ENCODE measurements at places on chromosomes 2 and 18.

DNA sequence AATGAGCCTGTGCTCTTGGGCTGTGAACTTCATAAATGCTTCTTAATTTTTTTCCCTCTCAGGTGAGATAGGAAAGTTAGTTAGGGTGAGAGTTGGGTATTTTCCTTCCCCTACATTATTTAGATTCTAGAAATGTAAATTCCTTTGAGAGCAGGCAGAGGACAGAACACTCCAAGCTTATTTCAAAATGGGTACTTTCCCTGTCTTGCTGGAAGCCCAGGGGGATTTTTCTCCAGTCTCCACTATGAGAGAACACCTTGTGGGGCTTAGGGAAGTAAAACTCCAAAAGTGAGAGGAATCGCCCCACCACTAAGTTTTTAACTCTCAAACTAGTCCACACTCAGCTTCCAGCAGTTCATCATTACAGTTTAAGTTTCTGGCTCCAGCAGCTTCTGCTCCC, 253.2 kb upstream of the CTAGE1 start:
- DNase-seq, result peak; percentile 17

- no peak for DNase-seq
Observed at GRCh38 chr2:18645315-18645714, 55.9 kb upstream of the NT5C1B start.

DNA sequence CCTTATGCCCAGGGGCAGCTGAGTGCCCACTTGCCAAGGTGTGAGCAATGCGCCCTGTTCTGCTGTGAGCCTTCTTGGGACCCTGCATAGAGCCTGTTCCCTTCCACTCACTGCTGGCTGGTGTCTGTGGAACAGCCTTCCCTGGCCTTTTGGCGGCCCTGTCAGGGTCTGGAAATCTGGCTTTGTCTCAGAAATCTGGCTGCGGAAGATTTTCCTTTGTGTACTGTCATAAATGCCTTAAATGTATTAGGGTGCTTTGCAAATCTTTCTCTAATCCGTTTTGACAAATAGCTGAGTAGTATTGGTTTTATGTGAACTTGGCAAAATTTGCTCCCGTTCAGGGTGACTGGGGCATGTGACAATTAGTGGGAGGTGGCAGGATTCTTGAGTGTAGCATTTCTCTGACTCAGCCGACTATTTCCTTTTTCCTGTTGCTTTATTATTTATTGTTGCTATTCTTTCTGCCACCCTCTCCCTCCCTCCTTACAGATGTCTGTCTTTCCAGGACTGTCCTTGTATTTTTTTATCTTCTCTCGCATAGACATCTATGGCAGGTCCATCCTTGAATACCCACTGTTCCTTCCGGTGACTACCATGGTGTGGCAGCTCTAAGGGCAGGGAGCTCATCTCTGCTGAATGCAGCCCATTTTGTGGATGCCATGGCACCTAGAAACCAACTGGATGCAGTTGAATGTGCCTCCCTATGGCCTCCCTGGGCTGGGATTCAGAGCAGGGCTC, 41.8 kb downstream of the LDLRAD4 start:
- no peak for DNase-seq

- DNase-seq, result no peak
Observed at GRCh38 chr18:13262839-13263691, 44.5 kb downstream of the LDLRAD4 start.

DNA sequence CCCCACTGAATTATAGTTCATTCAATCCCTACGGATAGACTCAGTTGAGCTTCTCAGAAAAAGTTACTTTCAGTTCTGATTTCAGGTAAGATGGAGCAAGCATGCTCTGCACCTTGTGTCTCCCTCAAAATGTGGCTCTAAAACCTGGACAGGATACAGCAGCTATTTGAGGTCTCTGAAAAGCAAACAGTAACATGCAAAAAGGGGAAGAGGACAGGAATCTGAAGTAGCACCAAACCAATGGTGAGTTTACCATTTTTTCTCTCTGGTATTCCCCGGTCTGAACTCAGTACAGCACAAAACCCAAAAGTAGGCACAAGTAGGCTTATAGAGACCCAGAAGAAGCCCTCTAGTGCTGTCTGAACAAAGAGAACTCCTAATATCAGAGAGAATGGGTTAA, 34.1 kb downstream of the LANCL1 start:
- DNase-seq, result no peak

GRCh38 chr2:46117379-46117778, 179.8 kb upstream of the EPAS1 start:
- no peak for DNase-seq

DNA sequence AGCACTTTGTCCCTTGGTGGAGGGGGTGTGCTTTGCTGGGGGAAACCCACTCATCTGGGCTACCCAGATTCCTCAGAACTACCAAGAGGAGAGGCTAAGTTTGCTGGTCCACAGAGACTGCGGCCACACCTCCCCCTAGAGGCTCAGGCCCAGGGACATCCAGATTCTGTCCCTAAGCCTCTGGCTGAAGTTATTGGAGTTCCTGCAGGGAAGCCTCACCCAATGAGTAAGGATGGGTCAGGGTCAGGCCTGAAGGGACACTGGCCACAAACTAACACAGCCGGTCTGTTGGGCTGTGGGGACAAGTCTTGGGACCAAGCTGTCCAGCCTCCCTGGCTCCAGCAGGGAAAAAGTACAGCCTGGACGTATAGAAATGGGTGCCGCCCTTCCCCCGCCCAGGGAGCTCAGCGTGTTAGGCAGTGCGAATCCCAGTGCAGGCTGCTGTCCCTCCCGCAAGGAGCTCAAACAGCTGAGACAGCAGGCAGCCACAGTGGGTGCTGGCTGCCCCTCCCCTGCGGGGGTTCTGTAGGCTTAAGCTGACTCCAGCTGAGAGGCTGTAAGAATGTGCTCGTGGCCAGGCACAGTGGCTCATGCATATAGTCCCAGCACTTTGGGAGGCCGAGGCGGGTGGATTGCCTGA, 86.9 kb upstream of the ARL5A start:
- no peak for DNase-seq

GRCh38 chr18:33853187-33853586, 275.2 kb downstream of the ASXL3 start:
- no peak for DNase-seq

- DNase-seq, result no peak
Observed at GRCh38 chr18:58714259-58714658, 43.0 kb downstream of the MALT1 start.

GRCh38 chr2:218988164-218988563, 3.2 kb upstream of the FEV start:
- no peak for DNase-seq

- no peak for DNase-seq
Observed at GRCh38 chr2:98727369-98728087, 3.4 kb downstream of the MGAT4A start.

GRCh38 chr2:127188797-127189196, 31.3 kb downstream of the CYP27C1 start:
- DNase-seq, result no peak

GRCh38 chr2:225599856-225600255, 200.3 kb downstream of the NYAP2 start:
- DNase-seq, result no peak

Measured in GM13976 (cell line).